ENCODE measurements at places on chromosomes 13 and 19. TPM values are rescaled to one million over a fixed set of nuclear protein-coding genes. Genes with fewer than 3 reads are reported as not detected.

DNA sequence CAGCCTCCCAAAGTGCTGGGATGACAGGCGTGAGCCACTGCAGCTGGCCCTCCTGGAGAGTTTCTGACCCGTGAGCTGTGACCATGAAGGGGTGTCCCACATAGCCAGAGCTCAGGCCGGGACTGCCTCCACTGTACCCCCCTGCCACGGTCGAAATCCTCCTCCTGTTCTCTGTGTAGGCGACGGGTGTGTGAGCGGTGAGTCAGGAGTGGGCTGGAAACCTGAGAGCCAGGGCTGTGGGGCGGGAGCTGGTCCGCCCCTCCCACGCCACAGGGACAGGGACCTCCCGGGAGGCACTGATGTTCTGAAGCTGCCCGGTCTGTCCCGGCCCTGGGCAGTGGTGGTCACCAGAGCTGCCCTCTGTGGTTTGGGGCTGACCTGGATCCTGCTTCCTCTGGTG is 3.9 kb downstream of the WDR18 start:
- H3K4me1 ChIP-seq: peaks cover 38% of the 10 kb centered on the region
- H3K27me3 ChIP-seq: no peaks in the 10 kb centered on the region
- H3K27ac ChIP-seq: no peak overlapping the region
- H3K4me3 ChIP-seq: no peak overlapping the region

Gene ZNF471
- 0.95 TPM for total RNA-seq

- H3K36me3 ChIP-seq: peaks cover 30% of the 10 kb centered on the region
- peaks cover 10% of the 10 kb centered on the region for H3K4me1 ChIP-seq
- no peak overlapping the region for H3K27ac ChIP-seq
- no peak for DNase-seq
- H3K27me3 ChIP-seq: no peaks in the 10 kb centered on the region
- H3K4me3 ChIP-seq: no peak overlapping the region
These were observed 77.5 kb downstream of the FNDC3A start for GRCh38 chr13:49053215-49053614.

Gene LILRB2
- total RNA-seq: not detected

DNA sequence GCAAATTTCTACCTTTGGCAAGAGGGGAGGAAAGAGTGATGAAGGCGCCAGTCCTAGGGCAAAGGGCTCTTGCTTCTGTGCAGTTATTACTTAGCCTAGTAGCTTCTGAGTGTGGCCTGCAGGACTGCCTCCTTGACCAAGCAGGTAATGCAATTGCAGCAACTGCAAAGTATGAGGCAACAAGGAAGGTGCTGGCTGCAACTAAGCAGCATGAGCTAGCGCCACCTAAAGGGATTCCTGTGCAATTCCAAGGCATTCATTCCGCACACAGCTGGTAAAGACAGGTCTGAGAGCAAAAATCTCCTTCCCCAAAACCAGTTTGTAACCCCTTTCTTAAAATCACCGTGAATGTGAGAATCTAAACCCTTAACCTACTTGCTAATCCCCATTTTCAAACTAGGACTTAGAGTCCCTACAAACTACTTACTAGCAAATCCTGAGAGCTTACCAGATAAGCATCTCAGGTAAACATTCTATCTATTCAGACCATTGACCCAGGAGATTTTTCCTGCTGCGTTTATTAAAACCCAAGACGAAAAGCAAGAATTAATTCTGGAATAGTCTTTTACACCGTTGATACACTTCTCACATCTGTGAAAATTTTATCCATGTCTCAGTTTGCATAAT is 62.9 kb downstream of the DCT start:
- no peak overlapping the region for H3K27ac ChIP-seq
- no peaks in the 10 kb centered on the region for H3K27me3 ChIP-seq
- no peak for DNase-seq
- H3K36me3 ChIP-seq: peaks cover 13% of the 10 kb centered on the region
- H3K4me1 ChIP-seq: peaks cover 19% of the 10 kb centered on the region

DNA sequence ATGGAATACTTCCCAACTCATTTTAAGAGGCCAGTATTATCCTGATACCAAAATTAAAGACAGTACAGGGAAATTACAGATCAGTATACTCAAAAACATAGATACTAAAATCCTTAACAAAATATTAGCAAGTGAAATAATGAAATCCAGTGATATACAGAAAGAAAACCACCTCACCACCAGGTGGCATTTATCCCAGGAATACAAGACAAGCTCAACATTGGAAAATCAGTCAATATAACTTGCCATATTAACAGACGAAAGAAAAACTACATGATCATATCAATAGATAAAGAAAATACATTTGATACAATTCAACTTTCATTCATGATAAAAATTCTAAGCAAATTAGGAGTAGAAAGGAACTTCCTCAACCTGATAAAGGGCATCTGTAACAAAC is 6.7 kb upstream of the GNA15 start:
- H3K27me3 ChIP-seq: peaks cover 3% of the 10 kb centered on the region
- H3K36me3 ChIP-seq: no peaks in the 10 kb centered on the region
- H3K27ac ChIP-seq: no peak overlapping the region
- no peak overlapping the region for H3K4me3 ChIP-seq

DNA sequence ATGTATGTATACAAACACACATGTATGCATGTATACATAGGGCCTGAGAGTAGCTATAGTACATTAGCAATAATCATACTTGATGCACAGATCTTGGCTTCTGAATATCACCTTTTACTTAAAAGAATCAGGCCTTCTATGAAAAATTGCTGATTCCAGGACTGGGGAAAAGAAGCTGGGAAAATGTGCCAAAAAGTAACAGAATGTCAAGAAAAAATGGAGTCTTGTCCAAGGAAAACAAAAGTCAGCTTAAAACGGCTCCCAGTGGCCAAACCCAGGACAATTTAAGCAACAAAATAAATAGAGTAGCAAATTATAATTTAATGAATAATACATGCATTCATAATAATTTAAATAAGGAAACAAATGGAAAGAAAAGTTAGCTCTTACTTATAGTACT is 2104.9 kb downstream of the PCDH9 start:
- H3K27ac ChIP-seq: no peak overlapping the region
- no peaks in the 10 kb centered on the region for H3K4me1 ChIP-seq
- no peak overlapping the region for H3K4me3 ChIP-seq
- no peaks in the 10 kb centered on the region for H3K36me3 ChIP-seq

DNA sequence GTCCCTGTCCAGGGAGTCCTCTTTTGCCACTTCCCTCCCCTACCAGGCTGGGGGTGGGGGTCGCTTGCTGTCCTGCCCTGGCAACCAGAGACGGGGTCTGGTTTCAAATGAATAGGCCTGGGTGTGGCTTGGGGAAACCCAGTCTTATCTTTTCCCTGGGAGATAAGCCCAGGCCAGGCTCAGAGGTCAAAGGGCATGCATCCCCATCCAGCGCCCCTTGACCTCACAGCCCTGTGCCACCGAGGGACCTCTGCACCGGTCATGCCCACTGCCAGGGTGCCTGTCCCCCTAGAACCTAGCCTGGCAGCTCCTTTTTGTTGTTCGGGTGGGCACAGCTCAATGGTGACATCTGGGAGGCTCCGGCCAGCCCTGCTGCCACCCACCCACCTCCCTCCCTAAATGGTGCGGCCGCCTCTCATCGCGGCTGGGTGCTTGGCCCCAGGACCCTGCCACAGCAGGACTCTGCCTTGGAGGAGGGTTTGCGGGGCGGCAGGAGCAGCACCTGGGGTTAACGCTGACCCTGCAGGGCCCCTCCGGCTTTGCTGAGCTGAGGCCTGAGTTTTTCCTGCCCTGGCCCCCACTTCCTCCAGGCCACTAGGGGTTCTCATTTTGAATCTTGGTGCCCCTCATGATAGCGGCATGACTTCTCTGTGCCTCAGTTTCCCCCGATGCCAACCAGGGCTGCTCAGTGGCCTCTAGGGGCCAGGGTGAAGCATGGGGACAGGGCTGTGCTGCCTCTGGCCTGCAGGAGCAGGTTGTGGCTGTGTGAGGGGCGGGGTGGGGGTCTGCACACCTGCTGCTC is 2.9 kb upstream of the CERS1 start:
- peaks cover 8% of the 10 kb centered on the region for H3K36me3 ChIP-seq
- H3K27ac ChIP-seq: no peak overlapping the region
- H3K27me3 ChIP-seq: peaks cover 24% of the 10 kb centered on the region
- H3K4me1 ChIP-seq: peaks cover 12% of the 10 kb centered on the region
- H3K4me3 ChIP-seq: no peak overlapping the region
- DNase-seq: no peak

GRCh38 chr19:28581468-28581770 is 631.5 kb downstream of the UQCRFS1 start:
- no peak overlapping the region for H3K27ac ChIP-seq
- H3K4me3 ChIP-seq: no peak overlapping the region
- H3K36me3 ChIP-seq: no peaks in the 10 kb centered on the region
- no peaks in the 10 kb centered on the region for H3K4me1 ChIP-seq

DNA sequence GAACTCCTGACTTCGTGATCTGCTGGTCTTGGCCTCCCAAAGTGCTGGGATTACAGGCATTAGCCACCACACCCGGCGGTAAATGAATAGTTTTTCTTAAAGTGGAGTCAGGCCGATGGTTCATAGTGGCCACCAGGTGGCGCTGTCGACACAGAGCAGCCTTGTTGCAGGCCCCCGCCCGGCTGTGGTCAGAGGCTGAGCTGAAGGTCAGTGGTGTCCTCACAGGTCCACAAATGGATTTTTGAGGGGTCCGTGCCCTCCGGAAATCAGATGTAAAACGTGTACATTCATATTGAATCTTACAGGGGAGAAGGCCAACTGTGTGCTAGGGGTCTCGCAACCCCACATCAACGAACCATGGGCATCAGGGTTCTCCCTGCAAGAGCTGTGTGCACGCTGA is 13.4 kb upstream of the WDR18 start:
- H3K27ac ChIP-seq: no peak overlapping the region
- H3K36me3 ChIP-seq: peaks cover 41% of the 10 kb centered on the region
- H3K4me1 ChIP-seq: no peaks in the 10 kb centered on the region
- H3K4me3 ChIP-seq: no peak overlapping the region

GRCh38 chr19:35216016-35216832 is 12.3 kb downstream of the FAM187B start:
- H3K27me3 ChIP-seq: no peaks in the 10 kb centered on the region
- peaks cover 3% of the 10 kb centered on the region for H3K36me3 ChIP-seq
- H3K4me1 ChIP-seq: peaks cover 56% of the 10 kb centered on the region
- H3K27ac ChIP-seq: peak overlapping the region; percentile 74
- H3K4me3 ChIP-seq: no peak overlapping the region

DNA sequence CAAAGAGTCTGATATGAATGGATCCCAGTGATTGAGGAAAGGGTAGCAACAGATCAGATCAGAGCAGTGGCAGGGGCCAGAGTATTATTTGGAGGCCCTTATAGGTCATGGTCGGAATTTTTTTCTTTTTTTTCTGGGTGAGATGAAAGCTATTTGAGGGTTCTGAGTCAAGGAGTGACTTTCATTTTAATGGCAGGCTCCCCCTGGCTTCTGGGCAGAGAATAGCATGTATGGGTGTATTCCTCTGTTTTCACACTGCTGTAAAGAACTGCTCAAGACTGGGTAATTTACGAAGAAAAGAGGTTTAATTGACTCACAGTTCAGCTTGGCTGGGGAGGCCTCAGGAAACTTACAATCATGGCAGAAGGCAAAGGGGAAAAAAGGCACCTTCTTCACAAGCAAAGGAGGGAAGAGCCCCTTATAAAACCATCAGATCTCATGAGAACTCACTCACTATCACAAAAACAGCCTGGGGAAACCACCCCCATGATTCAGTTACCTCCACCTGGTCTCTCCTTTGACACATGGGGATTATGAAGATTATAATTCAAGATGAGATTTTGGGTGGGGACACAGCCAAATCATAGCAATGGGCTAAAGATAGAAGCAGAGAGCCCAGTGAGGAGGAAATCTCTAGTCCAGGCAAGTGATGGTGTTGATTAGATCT is 3.0 kb upstream of the SLC6A16 start:
- H3K4me1 ChIP-seq: peaks cover 52% of the 10 kb centered on the region
- H3K27ac ChIP-seq: no peak overlapping the region
- H3K4me3 ChIP-seq: no peak overlapping the region
- peak; percentile 64 for DNase-seq
- H3K27me3 ChIP-seq: no peaks in the 10 kb centered on the region
- peaks cover 45% of the 10 kb centered on the region for H3K36me3 ChIP-seq

Gene SHISA7
- not detected for total RNA-seq

DNA sequence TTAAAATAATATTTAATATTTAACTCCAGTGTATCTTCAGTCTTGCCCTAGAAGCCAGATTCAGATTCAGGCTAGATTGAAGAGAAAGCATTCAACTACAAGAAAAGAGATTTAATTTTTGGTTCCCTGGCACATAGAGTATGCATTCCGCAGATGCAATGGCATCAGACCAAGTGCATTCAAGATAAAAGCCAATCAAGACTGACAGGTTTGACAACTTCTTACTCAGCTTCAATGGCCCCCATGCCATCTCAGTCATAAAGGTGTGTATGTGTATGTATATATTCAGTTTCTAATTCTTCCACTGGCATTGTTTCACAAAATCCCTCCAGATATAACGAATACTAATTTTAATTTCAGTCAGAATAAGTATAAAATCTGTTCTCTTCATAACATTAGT is 650.8 kb upstream of the GPC6 start:
- no peak overlapping the region for H3K4me3 ChIP-seq
- no peak overlapping the region for H3K27ac ChIP-seq
- H3K4me1 ChIP-seq: no peaks in the 10 kb centered on the region

DNA sequence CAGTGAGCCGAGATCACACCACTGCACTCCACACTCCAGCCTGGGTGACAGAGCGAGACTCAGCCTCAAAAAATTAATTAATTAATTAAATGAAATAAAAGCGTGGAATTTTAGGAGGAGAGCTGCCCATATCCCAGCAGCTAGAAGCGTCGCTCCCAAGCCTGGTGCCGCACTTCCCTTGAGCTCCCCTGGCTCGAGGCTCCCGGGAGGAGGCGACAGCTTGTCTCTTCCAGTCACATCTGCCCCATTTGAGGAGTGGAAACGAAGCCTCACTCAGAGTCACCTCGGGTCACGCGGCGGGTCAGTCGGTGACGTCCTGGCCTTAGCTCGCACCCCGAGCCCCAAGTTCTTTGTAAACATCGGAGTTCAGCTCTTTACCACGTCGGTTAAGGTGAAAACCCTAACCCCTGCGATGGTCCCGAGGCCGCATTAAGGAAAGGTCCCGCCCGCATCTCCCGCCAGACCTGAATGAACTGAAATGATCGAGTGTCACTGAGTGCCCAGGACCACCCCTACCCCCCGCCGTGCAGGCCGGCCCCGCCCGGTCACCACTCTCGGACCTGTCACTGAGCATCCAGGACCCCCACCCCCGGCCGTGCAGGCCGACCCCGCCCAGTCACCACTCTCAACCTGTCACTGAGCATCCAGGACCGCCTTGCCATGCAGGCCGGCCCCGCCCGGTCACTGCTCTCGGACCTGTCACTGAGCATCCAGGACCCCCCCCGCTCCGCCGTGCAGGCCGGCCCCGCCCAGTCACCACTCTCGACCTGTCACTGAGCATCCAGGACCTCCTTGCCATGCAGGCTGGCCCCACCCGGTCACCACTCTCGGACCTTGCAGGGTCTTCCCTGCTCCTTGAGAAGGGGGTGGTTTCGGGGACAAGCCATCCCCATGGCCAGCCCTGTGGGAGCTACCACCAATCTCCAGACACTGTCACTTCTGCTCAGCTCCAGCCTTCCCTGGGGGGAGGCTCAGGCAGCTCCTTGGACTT is 176.9 kb downstream of the KDM4B start:
- H3K36me3 ChIP-seq: peaks cover 31% of the 10 kb centered on the region
- peaks cover 11% of the 10 kb centered on the region for H3K4me1 ChIP-seq

Gene PEG3
- not detected for total RNA-seq

- H3K4me1 ChIP-seq: no peaks in the 10 kb centered on the region
- no peak overlapping the region for H3K27ac ChIP-seq
- DNase-seq: no peak
- peaks cover 2% of the 10 kb centered on the region for H3K27me3 ChIP-seq
- H3K4me3 ChIP-seq: no peak overlapping the region
- no peaks in the 10 kb centered on the region for H3K36me3 ChIP-seq
These were observed 40.8 kb downstream of the UNC13A start for GRCh38 chr19:17647071-17648020.

- peaks cover 49% of the 10 kb centered on the region for H3K4me1 ChIP-seq
- no peak overlapping the region for H3K4me3 ChIP-seq
- H3K27ac ChIP-seq: peak overlapping the region; percentile 46
- no peaks in the 10 kb centered on the region for H3K27me3 ChIP-seq
- DNase-seq: peak; percentile 65
These were observed 9.3 kb downstream of the ZNF787 start for GRCh38 chr19:56111601-56112312.

All from activated CD8-positive, alpha-beta T cell treated with anti-CD3 and anti-CD28 coated beads, Interleukin-2, amount 10 ng/mL, durations not matched to agents 7 days and 5 days (primary cell).